Activated CD4-positive, alpha-beta T cell treated with anti-CD3 and anti-CD28 coated beads, Interleukin-2, amount 10 ng/mL, durations not matched to agents 7 days and 5 days (primary cell): ENCODE measurements at places on chromosomes 7 and 10. TPM values are rescaled to one million over a fixed set of nuclear protein-coding genes. Genes with fewer than 3 reads are reported as not detected.

GRCh38 chr7:1937252-1937605, 267.2 kb downstream of the ELFN1 start:
- no peak for DNase-seq

DNA sequence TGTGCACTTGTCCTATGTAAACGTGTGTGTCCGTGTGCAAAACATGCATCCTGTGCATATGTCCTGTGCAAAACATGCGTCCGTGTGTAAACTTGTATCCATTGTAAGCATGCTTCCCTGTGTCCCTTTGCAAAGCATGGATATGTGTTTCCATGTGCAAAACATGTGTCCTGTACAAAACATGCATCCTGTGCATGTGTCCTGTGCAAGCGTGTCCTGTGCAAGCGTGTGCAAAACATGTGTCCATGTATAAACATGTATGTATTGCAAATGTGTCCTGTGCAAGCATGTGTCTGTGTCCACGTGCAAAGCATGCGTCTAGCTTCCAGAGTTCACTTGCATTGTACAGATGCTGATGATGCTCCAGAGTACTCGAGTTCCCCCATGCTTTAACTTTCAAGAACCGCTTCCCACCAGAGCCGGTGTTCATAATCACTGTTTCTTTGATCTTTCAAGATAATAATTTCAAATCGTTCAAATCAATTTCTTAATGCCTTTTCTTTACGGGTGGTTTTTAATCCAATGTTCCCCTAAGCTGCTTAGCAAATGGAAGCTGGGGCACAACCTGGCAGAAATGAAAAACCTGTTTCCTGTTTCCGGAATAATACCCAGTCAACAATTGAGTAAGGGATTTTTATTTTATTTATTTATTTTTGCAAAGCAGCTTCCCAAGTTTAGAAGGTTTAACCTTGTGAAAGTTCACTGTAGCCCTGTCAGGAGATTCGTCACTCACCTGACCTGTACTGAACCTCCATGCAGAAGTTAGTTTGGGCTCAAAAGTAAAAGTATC, 641 bp upstream of the ASB13 start:
- DNase-seq = no peak

DNA sequence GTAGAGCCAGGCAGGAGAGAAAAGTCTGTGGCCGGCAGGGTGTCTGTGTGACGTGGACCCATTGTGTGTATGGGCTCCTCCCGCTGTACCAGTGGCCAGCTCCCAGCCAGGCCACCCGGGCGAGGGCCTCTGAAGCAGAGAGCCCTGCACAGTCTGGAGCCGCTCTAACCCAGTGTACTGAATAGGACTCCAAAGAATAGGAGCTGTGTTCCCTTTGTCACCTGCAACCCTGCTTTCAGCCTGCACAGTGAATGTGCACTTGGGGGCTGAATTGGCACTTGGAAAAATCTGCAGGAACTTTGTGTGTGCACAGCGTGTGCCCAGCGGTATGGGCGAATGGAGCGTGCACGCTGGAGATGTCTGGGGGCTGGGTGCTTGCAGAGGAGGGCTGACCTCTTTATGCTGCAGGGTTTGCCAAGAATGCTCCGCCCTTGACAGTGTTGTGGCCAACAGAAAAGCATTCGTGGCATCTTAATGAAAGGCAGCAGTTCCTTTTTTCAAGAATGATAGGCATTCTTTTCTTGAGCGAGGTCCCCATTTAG, 216.2 kb downstream of the AUTS2 start:
- DNase-seq = no peak

DNA sequence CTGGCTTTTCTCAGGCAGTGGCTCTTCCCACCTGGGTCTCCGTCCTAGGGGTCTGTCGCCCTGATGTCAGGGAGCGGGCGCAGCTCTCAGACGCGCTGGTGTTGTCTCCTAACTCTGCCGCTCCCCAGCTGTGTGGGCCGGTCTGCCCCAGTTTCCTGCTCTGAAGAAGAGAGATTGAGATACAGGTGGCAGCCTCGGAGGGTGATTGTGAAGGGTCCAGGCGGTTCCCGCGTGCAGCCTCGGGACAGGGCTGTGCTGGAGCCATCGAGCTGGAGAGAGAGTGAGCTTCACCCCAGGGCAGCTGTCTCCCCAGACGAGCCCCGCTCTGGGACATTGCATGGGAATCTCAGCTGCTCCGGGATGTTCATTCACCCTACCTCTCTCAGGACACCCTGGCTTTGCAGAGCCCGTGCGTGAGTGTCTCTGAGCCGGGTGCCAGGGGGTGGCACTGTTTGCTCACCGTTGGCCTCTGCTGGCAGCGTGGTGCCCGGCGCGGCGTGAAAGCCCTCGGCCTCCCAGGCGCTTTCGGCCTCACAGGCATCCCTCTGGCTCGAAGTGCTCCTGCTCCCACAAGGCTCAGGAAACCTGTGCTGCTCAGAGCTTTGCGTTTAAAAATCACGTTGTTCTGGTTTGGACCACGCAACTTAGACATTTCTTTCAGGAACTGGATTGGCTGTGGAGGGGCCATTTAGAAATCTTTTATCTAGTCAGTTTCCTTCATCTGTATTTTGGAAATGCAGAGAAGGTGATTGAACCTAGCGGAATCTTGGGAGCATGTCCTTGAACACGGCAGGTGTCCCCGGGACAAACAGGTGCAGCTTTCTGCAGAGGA, 33.8 kb upstream of the ZFAND2A start:
- peak; percentile 53 for DNase-seq

DNA sequence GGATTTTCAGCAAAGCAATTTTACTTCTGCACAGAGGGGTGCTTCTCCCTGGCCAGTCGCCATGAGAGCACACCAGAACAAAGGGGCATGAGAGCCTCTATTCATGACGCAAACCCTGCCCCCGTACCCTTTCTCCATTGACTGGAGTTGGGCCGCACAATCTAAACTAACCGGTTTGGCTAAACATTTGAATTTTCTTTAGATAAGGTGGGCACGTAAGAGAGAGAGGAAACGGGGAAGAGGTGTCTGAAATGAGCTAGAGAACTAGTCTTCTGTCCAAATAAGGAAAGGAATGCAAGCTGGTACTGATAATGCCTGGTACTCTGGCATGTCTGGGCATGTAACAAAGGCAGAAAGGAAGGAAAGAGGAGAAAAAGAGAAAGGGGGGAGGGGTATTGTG, 13.2 kb upstream of the SCIN start:
- DNase-seq = no peak

DNA sequence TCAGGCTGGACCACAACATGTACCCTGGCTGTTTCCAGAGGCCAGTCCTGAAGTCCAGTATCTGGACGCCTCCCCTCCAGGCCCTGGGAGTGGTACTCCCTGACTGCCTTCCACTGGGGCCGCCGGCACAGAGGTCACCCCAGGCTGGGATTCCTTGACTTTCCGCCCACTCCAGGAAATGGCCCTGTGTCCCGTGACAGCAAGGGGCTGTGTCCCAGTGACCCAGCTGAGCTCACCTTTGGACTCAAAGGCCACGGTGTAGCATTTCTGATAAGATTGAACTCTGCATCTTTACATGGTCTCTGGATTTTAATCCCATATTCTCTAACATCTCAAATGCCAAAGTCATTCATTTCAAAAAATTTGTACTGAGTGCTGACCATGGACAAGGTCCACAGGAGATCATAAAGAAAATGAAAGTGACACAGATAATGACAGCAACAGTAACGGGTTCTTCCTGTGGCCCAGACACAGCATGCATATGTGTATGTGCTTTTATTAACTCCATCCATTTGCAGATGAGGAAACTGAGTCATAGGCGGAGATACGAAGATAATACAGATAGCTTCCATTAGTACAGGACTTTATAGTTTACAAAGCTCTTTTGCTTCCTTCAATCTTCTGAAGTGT, 5.4 kb downstream of the ADAMTS14 start:
- DNase-seq = no peak

GRCh38 chr10:108962172-108962571, 961.1 kb downstream of the XPNPEP1 start:
- no peak for DNase-seq

DNA sequence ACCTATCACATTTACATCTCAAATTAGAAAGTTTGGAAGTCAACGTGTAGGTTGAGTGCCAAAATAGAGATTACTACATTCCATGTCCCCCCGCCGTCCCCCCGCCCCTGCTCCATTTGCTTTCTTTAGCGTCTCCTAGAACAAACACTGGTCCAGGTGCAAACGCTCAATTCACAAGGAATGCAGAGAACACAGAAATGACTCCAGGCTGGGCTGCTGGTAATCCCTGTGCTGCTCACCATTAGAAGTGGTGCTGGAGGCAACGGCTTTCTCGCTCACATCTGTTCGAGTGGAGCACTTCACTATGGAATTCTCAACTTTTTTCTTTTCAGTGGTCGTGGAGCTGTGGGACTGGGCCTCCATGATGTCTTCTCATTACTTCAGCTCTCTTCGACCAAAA, 14.1 kb downstream of the GLI3 start:
- no peak for DNase-seq

GRCh38 chr7:145737617-145738016, 379.0 kb upstream of the CNTNAP2 start:
- no peak for DNase-seq

DNA sequence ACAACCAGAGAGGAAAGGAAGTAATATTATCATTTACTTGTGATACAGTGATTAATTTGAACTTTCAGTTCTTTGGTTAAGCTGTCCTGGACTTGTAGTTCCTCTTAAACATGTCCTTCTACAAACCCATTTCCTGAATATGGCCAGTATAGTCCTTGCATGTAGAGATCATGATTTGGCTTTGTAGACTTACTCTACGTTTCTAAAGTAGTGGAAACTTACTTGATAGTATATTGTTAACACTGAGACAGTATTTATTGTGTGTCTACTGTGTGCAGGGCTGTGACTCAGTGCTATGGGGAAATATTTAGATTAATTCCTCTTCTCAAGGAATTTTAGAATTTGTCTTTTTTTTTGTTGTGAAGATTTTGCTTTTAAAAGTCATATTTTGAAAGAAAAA, 109.5 kb downstream of the NRF1 start:
- no peak for DNase-seq

DNA sequence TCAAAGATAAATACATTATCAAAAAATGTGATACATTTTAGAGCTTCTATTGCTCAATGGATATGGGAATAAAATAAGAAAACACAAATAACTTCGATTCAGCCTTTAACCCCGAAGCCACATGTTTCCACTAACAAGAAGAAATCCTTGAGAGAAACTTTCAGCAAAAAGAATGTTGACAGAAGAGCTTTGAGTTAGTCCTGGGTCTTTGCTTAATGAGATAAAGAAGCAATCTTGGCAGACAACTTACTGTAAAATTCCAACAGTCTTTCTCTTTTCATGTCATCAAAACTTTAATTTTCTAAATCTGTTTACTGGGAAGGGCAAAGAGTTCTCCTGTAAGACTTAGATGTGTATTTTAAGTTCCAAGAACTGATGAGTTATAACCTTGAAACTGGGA, 810.2 kb downstream of the CNTNAP2 start:
- DNase-seq = no peak

DNA sequence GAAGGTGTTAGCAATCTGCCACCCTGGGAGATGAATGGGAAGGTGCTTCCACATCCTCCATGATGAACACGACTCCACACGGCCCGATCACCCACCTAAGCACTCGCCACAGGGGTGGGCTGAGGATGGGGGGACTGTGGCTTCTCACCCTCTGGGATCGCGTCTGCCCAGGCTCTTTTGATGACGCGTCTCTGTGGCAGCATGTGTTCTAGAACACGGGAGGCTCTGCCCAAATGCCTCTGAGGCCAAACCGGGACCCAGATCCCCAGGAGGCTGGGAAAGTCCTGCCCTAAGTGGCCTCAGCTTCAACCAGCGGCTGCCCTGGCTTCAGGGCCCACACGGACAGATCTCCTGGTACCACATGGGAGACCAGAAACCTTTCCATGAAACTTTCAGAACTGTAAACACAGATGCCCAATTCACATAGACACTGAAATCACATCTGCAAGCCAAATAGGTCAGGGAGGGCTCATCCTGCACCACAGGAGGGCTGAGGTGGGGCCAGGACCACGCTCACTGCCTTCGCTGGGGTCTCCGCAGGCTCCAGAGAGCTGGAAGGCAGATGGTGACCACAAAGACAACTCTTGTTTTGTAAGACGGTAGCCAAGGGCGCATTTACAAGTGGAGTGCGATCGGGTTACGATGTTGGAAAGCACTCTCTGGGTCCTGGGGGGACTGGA, 200.6 kb downstream of the PTPRN2 start:
- DNase-seq = no peak

- DNase-seq = no peak
These were observed 24.0 kb downstream of the ZNRF2 start for GRCh38 chr7:30308389-30308788.

GRCh38 chr7:105389088-105389650, 448 bp upstream of the SRPK2 start:
- DNase-seq = peak; percentile 18

- no peak for DNase-seq
These were observed 376.8 kb downstream of the DNAJB6 start for GRCh38 chr7:157713591-157713990.

DNA sequence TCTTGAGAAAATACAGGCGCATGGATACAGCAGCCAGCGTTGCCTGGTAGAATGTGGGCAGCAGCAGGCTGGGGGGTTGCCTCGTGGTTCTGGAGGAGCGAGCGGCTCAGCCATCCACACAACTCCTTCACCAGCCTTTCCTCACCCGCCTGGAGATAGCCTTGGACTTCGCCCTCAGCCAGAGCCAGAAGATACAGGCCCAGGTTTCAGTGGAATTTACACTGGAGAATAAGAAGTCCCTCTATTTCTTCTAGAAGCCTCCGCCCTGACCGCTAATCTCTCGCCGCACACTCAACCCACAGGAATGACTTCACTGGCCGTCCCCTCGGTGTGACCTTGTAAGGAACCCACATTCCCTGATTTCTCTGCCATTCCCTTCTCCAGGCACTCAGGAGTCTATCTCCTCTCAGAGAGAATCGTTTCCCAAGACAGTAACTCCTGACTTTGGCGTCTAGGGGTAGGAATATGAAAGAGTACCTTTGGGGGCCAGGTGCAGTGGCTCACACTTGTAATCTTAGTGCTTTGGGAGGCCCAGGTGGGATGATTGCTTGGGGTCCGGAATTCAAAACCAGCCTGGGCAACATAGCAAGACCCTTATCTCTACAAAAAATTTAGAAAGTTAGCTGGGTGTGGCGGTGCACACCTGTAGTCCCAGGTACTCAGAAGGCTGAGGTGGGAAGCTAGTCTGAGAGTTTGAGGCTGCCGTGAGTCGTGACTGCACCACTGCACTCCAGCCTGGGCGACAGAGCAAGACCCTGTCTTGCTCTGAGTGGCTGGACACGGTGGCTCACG, 52.0 kb upstream of the ECHDC3 start:
- DNase-seq = no peak

Gene GRM8
- not detected for total RNA-seq

Gene GPR15LG
- total RNA-seq = not detected

Gene GNG11
- total RNA-seq = not detected

Gene GALNT17
- total RNA-seq = not detected

Gene UNCX
- total RNA-seq = not detected

Gene GJD4
- not detected for total RNA-seq

Gene ATRNL1
- 0.12 TPM for total RNA-seq

Gene FAM237B
- total RNA-seq = not detected

Gene RNF32
- total RNA-seq = 2.2 TPM

Gene MINDY4
- 1.3 TPM for total RNA-seq

Gene TSPAN12
- not detected for total RNA-seq

Gene VAX1
- total RNA-seq = not detected

Gene TMEM178B
- 0.25 TPM for total RNA-seq

Gene CUZD1
- 3.4 TPM for total RNA-seq
